ENCODE measurements at places on chromosomes 7 and 10. TPM values are rescaled to one million over a fixed set of nuclear protein-coding genes. Genes with fewer than 3 reads are reported as not detected.

NEUROG3 gene
- not detected for total RNA-seq

UTF1 gene
- not detected for total RNA-seq

CACNB2 gene
- total RNA-seq = 7.6 TPM

MACC1 gene
- total RNA-seq = 17.2 TPM

PGAM2 gene
- total RNA-seq = 0.59 TPM

ALOX5 gene
- 32.9 TPM for total RNA-seq

AKR1C4 gene
- 0.28 TPM for total RNA-seq

RAMP3 gene
- total RNA-seq = 6.9 TPM

PLAU gene
- total RNA-seq = 16.3 TPM

VOPP1 gene
- total RNA-seq = 16.7 TPM

NEBL gene
- 16.3 TPM for total RNA-seq

CYP2C19 gene
- total RNA-seq = 0.44 TPM

SUFU gene
- total RNA-seq = 4.4 TPM

CASTOR2 gene
- total RNA-seq = 16.5 TPM

FAM170B gene
- total RNA-seq = not detected

GRID1 gene
- 1.5 TPM for total RNA-seq

COL13A1 gene
- 0.79 TPM for total RNA-seq

MMP21 gene
- total RNA-seq = 0.22 TPM

TRIM73 gene
- total RNA-seq = 3.0 TPM

NPFFR1 gene
- not detected for total RNA-seq

All from pancreas (tissue), 10 donors.